ENCODE measurements at places on chromosomes 1 and 21. TPM values are rescaled to one million over a fixed set of nuclear protein-coding genes. Genes with fewer than 3 reads are reported as not detected.

SPATA21 gene
- not detected for polyA plus RNA-seq

IGSF9 gene
- polyA plus RNA-seq, result 107 TPM

- DNase-seq, result no peak
These were observed 161.6 kb downstream of the GLUL start for GRCh38 chr1:182229921-182230491.

DNA sequence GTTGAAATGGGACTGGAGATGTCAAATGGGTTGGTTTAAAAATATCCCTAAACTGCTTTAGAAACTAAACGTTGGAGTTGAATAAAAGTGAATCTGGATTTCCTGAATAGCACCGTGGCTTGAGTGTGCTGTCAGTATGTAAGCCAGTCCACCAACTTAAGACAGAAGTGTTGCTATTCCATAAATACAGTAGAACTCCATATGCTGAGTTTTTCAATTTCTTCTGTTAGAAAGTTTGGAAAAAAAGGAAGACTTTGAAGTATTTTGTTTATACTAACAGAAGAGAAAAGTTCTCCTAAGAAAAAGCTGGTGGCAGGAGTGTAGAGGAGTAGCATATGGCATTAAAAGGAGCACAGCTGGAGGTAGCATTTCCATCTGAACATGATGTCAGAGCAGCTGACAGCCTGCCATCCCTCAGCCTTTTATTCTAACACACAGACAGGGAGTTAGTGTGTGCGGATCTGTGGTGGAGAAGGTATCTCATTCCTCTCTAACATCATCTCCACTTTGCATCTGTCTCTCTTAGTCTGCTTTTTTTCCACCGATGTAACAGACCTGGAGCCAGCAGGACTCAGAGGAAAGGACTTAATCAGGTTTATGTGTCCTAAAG, at the start of gene ZBTB18:
TSS of gene ZBTB18 (plus strand) at position 449 of the 610 bp plus-strand sequence. CDS start at position 598, 149 bp downstream.
- DNase-seq, result peak; percentile 50

GRCh38 chr1:47686731-47687630, 249.1 kb downstream of the FOXD2 start:
- DNase-seq, result no peak

GRCh38 chr1:200890818-200891773, 3.6 kb upstream of the INAVA start:
- peak; percentile 47 for DNase-seq

DNA sequence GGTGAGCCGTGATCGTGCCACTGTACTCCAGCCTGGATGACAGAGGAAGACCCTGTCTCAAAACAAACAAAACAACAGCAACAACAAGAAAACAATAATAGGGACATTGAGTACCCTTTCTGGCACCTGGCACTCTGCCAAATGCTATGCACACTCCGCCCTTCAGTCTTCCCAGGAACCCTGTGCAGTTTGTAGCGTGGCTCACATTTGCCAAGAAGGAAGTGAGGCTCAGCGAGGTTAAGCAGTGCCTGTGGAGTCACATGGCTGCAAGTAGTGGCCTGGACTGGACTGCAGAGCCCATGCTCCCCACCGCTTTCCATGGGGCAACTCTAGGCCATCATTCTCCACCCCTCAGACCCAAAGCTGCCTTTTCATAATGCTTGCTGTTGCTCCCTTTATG, 5.3 kb upstream of the EVA1B start:
- DNase-seq, result no peak

- no peak for DNase-seq
These were observed 447.5 kb downstream of the NEGR1 start for GRCh38 chr1:71834601-71835441.

AMPD2 gene
- polyA plus RNA-seq, result 61.2 TPM

GJC2 gene
- polyA plus RNA-seq, result 7.2 TPM

DNA sequence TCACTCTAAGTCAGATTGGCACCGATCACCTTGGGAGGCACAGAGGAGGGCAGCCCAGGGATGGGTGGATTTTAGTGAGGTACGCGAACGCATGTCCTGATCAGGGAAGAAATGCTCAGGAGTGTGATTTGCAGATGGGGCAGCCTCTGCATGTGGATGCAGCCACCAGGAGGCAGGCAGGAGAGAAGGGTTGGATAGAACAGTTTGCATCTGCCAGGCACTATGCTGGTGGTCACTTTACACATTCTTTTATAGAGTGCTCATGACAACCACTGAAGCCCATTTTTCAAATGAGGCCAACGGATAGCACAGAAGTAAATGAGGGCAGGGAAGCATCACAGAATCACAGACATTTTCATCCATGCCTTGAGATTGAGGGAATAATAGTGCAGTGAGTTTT, 5.7 kb downstream of the LAMB3 start:
- DNase-seq, result no peak

AADACL3 gene
- not detected for polyA plus RNA-seq

- DNase-seq, result peak; percentile 73
These were observed 27.3 kb downstream of the OPTC start for GRCh38 chr1:203521074-203521794.

DNA sequence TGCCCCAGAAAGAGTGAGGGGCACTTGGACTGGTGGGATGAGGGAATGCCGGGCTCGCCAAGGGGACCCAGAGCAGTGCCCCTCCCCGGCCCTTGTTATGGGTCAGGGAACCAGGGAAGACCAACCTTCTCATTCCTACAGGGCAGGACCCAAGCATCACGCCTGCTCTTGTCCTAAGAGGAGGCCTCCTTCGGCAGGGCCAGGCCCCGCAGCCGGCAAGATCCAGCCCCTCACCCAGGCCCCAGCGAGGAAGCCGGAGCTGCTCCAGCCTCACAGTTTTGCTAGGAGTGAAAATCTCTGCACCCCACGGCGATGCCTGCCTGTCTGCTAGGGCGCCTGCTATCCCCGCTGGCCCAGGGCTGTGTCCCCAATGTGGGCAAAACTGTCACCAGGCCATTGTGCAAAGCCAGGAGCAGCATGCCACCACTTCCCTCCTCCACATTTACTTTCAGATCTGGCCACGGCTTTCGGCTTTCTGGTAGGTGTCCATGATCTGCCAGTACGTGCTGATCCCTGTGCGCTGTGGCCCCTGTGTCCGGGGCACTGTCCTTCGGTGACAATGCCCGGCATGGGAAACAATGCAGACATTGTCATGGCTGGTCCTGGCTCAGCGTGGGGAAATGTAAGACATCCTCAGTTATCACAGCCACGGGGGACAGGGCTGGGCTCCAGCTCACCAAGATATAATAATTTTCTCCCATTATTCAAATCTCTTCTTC, 9.6 kb downstream of the ACTRT2 start:
- DNase-seq, result no peak

DNA sequence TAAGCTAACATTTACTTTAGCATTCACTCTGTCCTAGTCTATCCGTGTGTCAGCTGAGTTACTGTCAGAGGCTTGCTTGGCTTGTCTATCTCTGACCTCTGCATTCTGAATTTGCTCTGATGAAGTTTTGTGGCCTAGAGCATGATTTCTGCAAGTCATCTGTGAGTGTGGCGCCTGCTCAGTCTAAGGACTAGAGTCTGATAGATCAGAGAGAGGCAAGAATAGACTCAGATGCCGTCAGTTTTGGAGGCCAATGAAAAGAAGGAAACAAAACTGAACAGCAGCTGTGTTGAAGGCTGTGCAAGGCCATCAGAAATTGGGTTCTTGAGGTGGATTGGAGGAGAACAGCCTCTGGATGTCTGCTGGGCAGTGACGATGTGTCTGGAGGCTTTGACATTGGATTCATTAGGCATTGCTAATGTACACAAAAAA, 573.1 kb downstream of the USP25 start:
- no peak for DNase-seq

- no peak for DNase-seq
These were observed 281.1 kb downstream of the NPHP4 start for GRCh38 chr1:5711079-5711478.

DNA sequence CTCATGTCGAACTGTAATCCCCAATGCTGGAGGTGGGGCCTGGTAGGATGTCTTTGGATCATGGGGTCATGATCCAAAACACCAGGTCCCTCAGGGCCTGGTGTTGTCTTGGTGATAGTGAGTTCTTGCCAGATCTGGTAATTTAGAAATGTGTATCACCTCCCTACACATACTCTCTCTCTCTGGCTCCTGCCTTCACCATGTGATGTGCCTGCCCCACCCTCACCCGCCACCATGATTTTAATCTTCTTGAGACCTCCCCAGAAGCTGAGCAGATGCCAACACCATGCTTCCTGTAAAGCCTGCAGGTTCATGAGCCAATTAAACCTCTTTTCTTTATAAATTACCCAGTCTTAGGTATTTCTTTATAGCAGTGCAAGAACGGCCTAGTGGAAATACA, 136.4 kb downstream of the NR5A2 start:
- DNase-seq, result no peak

CTTNBP2NL gene
- 21.6 TPM for polyA plus RNA-seq

DNA sequence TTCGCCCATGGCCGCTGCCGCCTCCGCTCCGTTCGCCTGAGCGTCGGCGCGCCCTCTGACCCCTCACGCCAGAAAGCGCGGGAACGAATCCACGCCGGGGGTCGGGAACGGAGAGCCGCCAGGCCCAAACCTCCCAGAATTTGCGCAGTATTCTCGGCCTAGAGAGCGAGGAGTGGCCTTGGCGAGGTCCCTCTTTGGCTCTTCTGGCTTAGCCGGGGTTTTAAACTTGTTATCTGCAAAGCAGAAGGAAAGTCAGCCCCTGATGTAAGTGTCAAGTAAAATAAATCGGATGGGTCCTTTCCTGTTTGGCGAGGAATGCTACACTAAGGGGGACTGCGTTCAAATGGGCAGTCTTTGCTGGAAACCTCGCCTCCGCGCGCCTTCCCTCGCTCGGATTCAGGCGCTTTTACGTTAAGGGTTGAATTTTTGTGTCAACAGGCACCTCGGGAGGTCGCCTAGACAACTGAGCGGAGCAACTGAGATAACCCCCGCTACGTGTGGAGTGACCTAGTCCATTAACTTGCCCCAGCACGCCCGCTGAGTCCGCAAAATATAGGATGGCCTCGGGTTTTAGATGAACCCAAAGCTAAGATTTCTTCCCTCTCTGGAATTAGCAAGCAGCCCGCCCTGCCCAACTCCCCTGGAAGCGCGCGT, 1.1 kb downstream of the HSF2BP start:
- no peak for DNase-seq
